ENCODE measurements at places on chromosomes 3 and 15. TPM values are rescaled to one million over a fixed set of nuclear protein-coding genes. Genes with fewer than 3 reads are reported as not detected.

- H3K27me3 ChIP-seq = no peaks in the 10 kb centered on the region
- no peak for DNase-seq
These were observed 179.9 kb downstream of the AGBL1 start for GRCh38 chr15:86259589-86259988.

- DNase-seq = no peak
- no peaks in the 10 kb centered on the region for H3K27me3 ChIP-seq
- peaks cover 54% of the 10 kb centered on the region for H3K4me1 ChIP-seq
- H3K4me3 ChIP-seq = no peak overlapping the region
These were observed 4.7 kb downstream of the EHD4 start for GRCh38 chr15:41967506-41968206.

- peaks cover 61% of the 10 kb centered on the region for H3K4me1 ChIP-seq
- DNase-seq = no peak
- H3K27ac ChIP-seq = peak overlapping the region; percentile 91
- H3K4me3 ChIP-seq = peak overlapping the region; percentile 81
- H3K36me3 ChIP-seq = no peaks in the 10 kb centered on the region
These were observed 627 bp downstream of the ACAD11 start for GRCh38 chr3:132659000-132659364.

DNA sequence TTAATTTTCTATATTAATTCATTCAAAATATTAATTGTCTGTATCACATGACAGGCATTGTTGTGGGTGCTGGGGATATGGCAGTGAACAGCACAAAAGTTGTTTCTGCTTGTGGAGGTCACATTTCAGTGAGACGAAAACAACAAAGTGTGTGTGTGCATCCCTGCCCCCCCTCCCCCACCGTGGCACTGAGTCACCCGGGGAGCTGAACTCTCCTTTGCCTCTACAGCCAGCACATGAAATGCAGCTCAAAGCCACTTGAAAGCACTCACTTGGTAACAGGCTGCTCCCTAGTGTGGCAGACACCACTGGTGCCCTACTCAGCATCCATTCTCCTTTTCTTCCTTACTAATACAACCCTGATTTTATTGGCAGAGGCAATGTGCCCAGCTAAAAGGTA, 16.9 kb upstream of the SCAMP5 start:
- H3K36me3 ChIP-seq = no peaks in the 10 kb centered on the region
- H3K27ac ChIP-seq = no peak overlapping the region
- no peaks in the 10 kb centered on the region for H3K27me3 ChIP-seq
- DNase-seq = no peak
- no peak overlapping the region for H3K4me3 ChIP-seq
- H3K4me1 ChIP-seq = no peaks in the 10 kb centered on the region

The LIPC gene
- total RNA-seq = 0.42 TPM

- no peaks in the 10 kb centered on the region for H3K27me3 ChIP-seq
- peaks cover 21% of the 10 kb centered on the region for H3K36me3 ChIP-seq
- H3K27ac ChIP-seq = no peak overlapping the region
- DNase-seq = no peak
These were observed 37.3 kb downstream of the TMOD3 start for GRCh38 chr15:51866751-51867150.

The ROPN1 gene
- not detected for total RNA-seq

- peaks cover 20% of the 10 kb centered on the region for H3K4me1 ChIP-seq
- no peaks in the 10 kb centered on the region for H3K36me3 ChIP-seq
- no peaks in the 10 kb centered on the region for H3K27me3 ChIP-seq
- peak overlapping the region; percentile 73 for H3K4me3 ChIP-seq
These were observed 9.9 kb upstream of the LEKR1 start for GRCh38 chr3:156816091-156816793.

DNA sequence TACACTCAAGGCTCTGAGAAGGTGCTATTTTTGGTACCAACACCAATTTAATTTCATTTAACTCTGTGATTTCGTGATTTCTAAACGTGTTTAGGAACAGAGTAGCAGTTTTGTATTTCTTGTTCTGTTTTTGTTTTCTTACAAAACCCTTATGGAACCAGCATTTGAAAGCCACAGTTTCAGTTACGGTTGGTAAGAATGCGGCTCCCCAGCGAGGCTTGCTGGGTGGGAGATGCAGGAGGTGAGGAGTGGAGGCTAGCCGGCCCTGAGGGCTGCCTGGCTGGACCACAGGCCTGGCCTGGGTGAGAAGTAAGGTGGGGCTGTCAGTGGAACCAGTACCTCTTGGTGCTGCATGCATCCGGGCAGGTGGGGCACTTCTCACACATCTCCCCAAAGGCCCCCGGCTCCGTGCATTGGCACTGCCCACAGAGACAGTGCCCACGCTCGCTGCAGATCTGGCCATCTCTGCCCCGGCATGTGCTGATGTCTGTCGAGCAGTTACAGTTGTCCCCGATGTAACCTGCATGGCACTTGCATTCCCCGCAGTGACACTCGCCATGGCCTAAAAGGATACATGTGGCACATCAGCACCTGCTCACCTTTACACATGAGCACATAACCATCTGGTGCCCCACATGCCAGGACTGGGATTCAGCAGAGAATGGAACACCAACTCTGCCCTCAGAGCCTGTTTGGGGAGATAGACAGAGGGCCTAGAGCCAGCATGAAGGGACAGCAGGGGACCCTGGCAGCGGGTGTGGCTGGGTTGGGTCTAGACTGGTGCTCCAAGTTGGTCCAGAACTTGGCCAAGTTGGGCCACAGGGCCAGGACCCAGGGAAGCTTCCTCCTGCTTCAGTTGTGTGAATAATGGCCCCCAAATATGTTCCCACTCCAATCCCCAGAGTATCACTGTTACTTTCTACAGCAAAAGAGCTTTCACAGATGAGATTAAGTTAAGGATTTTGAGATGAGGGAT, 43.4 kb downstream of the UMPS start:
- peaks cover 42% of the 10 kb centered on the region for H3K36me3 ChIP-seq
- no peak for DNase-seq
- peak overlapping the region; percentile 72 for H3K27ac ChIP-seq
- no peaks in the 10 kb centered on the region for H3K27me3 ChIP-seq

- H3K4me1 ChIP-seq = peaks cover 17% of the 10 kb centered on the region
- DNase-seq = no peak
- H3K4me3 ChIP-seq = no peak overlapping the region
These were observed 2.6 kb upstream of the ZSCAN2 start for GRCh38 chr15:84598250-84598649.

The PODXL2 gene
- 1.9 TPM for total RNA-seq

DNA sequence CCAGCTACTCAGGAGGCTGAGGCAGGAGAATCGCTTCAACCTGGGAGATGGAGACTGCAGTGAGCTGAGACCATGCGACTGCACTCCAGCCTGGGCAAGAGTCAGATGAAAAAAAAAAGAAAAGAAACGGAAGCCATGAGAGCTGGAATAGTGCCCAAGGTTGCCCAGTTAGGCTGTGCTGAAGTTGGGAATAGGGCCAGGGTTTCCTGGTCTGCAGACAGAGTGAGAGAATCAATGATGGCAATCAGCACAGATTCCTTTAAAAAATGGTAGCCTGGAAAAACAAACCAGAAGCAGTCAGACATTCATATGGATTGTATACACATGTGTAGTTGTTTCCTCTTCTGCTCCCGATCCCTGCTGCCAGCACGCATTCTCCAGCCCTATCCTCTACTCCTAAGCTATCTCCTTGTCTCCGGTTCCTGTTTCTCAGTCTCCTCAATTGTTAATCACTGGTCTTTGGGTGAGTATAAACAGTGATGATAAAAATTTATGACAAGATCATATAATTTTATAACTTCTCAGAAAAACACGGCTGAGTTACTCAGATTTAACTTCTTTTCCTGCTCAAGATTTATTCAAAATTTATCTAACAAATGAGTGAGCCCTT, 316.2 kb upstream of the UMPS start:
- H3K27ac ChIP-seq = no peak overlapping the region
- DNase-seq = no peak
- no peak overlapping the region for H3K4me3 ChIP-seq
- no peaks in the 10 kb centered on the region for H3K27me3 ChIP-seq
- peaks cover 56% of the 10 kb centered on the region for H3K36me3 ChIP-seq

DNA sequence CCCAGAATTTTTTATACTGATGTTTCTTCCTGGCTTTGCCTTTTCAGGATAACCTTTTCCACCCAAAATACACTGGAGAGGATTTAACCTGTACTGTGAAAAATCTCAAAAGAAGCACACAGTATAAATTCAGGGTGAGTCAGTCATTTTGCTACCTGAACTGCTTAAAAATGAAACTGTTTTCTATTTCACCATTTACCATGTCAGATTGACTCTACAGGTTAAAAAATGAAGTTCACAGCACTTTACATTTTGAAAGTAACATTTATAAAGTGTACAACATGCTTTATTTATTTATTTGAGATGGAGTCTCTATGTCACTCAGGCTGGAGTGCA, 115.2 kb downstream of the GHSR start:
- no peak for DNase-seq
- H3K36me3 ChIP-seq = peaks cover 68% of the 10 kb centered on the region
- no peak overlapping the region for H3K4me3 ChIP-seq

The IQCH gene
- total RNA-seq = 2.4 TPM

- no peak for DNase-seq
- no peak overlapping the region for H3K4me3 ChIP-seq
- H3K36me3 ChIP-seq = peaks cover 3% of the 10 kb centered on the region
- H3K27me3 ChIP-seq = no peaks in the 10 kb centered on the region
These were observed 126.5 kb downstream of the STT3B start for GRCh38 chr3:31659246-31659645.

The CSPG5 gene
- not detected for total RNA-seq

DNA sequence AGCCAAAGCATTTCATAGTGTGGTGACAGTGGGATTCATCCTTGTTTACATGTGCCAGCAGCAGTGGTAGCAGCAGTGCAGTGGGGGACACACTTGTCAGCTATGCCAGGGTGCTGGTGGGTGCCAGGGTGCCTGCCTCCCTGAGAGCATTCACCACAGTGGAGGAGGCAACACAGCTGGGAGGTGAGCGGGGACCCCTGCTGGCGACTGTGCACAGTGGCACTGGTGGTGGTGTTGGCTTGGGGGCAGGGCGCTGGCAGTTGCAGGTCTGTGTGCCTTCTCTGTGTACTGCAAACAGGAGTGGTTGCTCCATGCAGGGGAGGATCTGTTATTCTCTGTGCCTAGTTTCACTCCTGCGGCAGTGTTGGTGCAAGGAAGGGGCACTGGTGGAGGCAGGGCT, 41.2 kb downstream of the CEP63 start:
- no peaks in the 10 kb centered on the region for H3K36me3 ChIP-seq
- no peaks in the 10 kb centered on the region for H3K4me1 ChIP-seq
- no peak overlapping the region for H3K27ac ChIP-seq
- no peaks in the 10 kb centered on the region for H3K27me3 ChIP-seq
- H3K4me3 ChIP-seq = no peak overlapping the region
- DNase-seq = no peak

- no peak overlapping the region for H3K27ac ChIP-seq
- peaks cover 64% of the 10 kb centered on the region for H3K36me3 ChIP-seq
- DNase-seq = no peak
- H3K4me1 ChIP-seq = no peaks in the 10 kb centered on the region
- no peaks in the 10 kb centered on the region for H3K27me3 ChIP-seq
These were observed 37.7 kb downstream of the MESD start for GRCh38 chr15:80951941-80952340.

GRCh38 chr3:71062952-71063772, 520.4 kb downstream of the FOXP1 start:
- peaks cover 63% of the 10 kb centered on the region for H3K4me1 ChIP-seq
- H3K4me3 ChIP-seq = peak overlapping the region; percentile 68
- peak overlapping the region; percentile 98 for H3K27ac ChIP-seq
- H3K27me3 ChIP-seq = no peaks in the 10 kb centered on the region

The CYP8B1 gene
- total RNA-seq = not detected

The SLC22A13 gene
- total RNA-seq = not detected
